ENCODE measurements at places on chromosomes 6 and 20.

DNA sequence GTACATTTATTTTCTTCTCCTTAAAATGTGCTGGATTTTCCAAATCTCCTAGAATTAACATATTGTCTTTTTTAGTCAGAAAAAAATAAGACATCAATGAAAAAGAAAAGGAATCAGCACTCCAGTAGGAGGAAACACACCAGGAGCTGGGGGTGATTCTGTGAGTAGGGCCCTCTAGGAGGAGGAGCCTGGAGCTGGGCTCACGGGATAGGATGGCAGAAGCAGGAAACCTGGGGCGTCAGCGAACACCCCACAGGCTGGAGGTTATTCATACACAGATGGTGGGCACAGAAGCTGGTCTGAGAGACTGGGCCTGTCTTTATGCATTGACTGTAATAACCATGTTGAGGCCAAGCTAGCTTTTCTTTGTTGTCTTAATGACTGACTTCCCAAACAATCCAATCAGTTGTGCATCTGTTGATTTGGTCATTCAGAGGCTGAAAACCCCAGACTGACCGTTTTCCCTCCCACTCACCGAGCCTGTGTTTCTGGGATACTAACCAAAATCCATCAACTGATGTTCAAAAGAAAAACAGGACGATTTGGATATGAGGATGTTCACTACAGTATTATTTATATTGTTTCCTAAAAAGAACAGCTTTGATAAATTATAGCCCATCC lies 53.1 kb downstream of the CPNE5 start:
- DNase-seq = no peak

DNA sequence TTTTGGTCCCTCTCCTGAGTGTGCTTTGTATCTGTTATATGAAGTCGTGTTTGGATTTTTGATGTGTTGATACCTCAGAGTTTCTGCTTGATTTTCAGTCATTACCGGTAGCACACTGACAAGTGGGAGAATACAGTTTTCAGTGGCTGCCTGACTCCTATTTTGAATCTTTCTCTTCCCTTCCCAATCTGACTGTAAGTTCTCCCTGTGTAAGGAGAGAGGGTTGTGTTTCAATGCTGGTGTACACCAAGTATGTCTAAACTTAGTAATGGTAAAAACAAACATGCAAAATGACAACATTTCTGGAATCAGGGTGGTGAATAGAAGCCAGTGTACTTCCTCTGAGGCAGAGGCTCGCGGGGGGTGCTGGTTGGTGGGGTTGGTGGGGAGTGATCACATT lies 103.4 kb downstream of the HIVEP1 start:
- no peak for DNase-seq

DNA sequence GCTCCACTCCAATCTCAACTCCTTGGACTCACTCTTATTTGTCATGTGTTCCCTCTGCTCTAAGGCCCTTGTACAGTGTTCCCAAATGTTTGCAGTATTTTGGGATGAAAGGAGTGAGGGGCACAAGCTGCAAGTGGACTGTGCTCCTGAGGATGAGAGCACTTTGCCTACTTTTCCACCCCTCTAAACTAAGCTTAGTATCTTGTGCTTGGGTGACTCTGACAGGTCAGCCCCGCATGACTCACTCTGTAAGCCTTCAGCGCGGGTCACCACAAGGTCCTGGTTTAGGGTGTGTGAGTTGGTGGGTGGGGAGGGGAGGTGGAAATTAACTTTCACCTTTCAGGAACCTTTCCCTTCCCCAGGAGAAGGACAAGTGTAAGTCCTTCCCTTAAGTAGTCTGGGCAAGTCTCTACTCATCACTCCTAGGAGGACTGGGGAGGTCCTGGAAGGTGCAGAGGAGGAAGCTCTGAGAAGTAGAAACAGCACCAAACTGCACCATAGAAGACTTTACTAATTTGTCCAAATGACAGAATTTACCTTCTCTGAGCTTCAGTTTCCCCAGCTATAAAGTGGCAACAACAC lies 68.8 kb upstream of the EPB41L1 start:
- no peak for DNase-seq

GRCh38 chr6:63764318-63764916 lies 128.8 kb downstream of the PHF3 start:
- peak; percentile 33 for DNase-seq

- no peak for DNase-seq
Observed at GRCh38 chr6:219641-220198, 72.6 kb upstream of the DUSP22 start.

GRCh38 chr6:34378470-34378869 lies 14.0 kb downstream of the NUDT3 start:
- no peak for DNase-seq

DNA sequence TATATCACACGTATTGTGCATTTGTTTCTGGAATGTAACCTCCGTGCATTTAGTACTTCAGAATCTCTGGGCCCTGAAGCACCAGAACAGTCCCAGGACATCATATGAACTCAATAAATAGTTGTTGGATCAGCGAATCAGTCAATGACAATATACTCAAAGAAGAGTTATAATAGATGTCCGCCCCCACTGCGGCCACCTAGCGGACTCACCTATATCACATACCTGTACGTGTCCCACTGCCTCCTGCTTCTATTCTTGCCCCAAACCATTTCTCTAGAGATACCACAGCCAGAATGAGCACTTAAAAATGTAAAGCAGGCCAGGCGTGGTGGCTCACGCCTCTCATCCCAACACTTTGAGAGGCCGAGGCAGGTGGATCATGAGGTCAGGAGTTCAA lies 73.9 kb downstream of the DCDC2 start:
- no peak for DNase-seq

GRCh38 chr6:148580442-148580841 lies 166.4 kb upstream of the UST start:
- no peak for DNase-seq

- DNase-seq = peak; percentile 45
Observed at GRCh38 chr20:63501818-63502670, 3.2 kb upstream of the EEF1A2 start.

DNA sequence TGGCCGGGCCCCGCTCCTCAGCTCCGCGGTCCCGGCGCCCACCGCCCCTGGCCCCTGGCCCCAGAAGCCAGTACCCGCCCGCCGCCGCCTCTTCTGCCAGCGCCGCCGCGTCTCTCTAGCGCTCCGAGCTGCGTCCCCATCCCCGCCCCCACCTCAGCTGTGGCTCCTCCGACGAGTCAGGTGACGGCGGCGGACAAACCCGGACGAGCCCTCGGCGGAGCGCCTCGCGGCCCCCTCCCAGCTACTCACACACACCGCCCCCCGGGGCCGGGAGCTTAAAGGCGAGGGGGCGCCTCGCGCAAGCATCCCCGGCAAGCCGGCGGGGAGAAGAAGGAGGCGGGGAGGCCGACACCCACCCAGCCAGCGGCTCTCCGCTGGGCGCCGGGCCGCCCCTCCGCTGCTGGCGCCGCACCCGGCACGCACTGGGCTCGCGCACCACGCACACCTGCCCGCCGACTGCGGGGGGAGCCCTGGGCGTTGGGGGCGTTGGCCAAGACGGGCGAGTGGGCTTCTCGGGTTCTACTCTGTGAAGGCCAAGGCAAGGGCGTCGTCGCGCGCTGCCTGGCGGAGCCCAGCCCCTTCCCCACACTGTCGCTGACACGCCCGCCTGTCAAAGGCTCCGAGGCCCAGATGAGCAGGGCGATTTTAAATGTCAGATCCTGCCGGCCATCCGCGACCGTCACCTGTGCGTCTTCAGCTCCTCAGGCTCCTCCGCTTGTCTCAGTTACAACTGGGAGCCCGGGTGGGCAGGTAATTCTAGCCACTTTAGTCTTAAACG lies at the start of gene SNAP91:
TSS of gene SNAP91 (minus strand) at position 132 of the 778 bp plus-strand sequence. CDS start 1,174 bp downstream, outside the sequence.
- peak; percentile 55 for DNase-seq

GRCh38 chr6:17877196-17877894 lies 110.1 kb downstream of the KIF13A start:
- DNase-seq = no peak

DNA sequence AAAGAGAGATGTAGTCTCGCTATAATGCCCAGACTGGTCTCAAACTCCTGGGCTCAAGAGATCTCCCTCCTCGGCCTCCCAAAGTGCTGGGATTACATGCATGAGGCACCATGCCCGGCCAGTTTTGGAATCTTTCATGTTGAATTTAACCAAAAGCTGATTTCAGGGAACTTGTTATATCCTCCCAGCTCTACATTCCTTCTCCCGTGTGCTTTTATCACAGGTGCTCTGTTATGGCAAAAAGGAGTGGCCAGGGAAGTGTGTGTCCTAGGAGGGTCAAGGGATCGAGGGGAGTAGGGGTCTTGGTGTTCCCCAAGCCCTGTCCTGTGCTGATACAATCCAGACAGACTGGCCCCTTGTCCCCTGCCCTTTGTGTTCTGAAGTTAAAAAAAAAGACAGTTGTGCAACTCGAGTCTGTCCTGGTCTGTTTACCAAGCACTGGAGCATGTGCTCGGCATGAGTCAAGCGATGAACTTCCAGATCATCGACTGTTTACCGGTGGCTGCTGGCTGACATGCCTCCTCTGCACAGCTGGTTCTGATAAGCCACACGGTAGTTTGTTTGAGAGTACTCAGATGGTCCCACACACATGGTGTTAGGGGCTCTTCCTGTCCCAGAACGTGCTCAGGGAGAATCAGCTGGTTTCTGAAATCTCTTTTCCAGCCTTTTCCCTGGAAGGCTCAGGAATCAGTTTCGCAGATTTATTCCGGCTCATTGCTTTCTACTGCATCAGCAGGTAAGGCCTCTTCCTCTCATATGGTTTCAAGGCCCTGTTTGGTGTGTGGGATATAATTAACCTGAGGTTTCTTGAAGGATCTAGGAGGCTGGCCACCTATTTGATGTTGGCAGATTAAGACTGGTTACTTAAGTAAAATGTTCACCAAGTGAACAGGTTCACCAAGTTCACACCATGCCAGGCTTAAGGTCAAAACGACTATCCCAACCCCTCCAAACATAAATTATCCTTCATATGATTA lies 52.6 kb upstream of the NAA20 start:
- DNase-seq = peak; percentile 6

DNA sequence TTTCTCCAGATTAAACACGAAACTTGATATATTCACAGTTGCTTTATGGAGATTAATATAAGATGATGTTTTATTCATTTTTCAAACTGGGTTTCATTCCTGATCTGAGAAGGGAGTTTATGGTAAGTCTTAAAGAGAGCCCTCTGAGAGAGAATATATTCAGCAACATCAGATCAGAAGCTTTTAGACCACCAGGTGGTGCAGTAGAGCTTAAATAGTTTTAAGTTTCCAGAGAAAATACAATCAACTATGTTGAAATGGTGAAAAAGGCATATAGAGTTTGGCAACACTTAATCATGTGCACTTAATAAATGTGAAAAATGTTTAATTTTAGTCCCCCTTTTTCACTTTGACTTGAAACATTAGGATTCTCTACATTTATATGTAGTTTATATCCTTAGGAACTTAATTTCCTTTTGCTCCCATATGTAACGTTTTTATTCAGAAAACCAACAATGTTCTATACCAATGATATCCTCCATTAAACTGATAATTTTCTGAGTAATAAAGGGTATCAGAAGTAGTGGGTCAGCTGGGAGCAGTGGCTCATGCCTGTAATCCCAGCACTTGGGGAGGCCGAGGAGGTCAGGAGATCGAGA lies 86.4 kb upstream of the CLDN20 start:
- DNase-seq = peak; percentile 76

GRCh38 chr6:138654715-138655634 lies 118.6 kb upstream of the CCDC28A start:
- no peak for DNase-seq

GRCh38 chr6:1789092-1789491 lies 179.4 kb downstream of the FOXC1 start:
- no peak for DNase-seq

- DNase-seq = no peak
Observed at GRCh38 chr6:123940551-123940950, 136.9 kb downstream of the NKAIN2 start.

DNA sequence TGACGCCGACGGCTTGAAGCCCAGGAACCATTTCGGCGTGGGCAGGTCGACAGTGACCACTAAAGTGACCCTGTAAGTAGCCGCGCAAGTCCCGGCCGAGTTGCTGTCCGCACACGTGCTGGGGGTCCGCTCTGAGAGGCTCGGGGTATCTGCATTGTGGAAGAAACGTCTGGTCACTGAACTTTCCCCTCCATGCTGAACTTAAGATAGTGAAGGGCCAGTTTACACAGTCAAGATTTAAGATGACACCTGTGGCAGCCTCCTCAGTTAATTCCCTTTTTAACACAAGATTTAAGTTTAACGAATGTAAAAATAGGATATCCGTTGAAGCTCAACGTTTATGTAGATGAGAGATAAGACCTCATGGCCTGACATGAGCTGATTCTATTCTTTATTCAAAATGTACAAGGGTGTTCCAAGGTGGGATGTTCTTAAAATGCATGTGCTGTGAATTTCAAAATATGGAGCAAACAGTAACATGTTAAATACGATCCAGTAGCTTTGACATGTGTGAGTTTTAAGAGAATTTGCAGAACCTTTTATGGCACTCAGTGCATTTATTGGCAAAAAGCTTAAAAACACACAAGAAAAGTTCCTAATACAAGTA lies 116.2 kb downstream of the RTN4IP1 start:
- no peak for DNase-seq

DNA sequence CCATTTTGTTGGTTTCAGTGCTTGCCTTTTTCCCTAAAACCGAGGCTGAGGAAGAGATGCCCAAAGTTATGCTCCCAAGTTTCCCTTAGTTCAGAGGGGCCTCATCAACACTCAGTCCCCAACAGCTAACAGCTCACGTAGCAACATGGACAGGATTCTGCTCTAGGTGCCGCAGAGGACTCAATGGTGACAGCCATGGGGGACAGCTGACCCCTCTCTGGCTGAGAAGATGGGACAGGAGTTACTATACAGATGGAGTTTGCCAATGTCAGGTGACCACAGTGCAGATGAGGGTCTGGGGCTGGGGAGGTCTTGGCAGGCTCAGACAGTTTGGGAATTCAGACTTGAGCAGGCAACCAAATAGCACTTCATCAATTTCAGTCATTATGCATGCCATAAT lies 67.3 kb downstream of the NPEPL1 start:
- no peak for DNase-seq

DNA sequence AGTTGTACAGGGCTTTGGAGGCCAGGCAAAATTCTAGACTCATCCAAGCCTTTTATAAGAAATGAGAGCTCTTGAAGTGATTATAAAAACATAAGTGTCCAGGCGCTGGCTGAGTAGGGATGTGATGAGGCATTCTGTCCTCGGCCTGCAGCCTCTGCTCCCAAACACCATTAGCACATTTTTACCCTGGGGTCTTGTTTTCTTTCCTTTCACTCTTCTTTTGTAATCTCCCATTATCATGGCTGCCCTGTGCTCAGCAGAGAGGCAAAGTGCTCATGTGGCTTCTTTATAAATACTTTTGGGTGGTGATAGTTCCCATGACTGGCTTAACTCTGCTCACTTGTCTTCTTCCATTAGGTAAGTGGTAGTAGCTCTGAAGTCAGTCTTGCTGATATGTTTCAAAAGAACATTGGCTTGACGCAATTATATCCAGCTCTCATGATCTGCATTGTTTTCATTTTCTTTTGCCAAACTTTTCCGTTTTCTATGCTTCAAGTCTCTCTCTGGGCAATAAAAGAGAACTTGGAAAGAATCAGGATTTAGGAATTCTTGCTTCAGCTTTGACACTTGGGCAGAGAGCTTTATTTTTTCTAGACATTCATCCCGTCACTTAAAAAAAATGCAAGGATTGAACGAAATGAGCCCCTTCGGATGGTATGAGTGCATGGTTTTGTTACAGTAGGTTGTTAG lies 61.1 kb downstream of the CAP2 start:
- DNase-seq = no peak
